ENCODE measurements at places on chromosomes 3 and 15. TPM values are rescaled to one million over a fixed set of nuclear protein-coding genes. Genes with fewer than 3 reads are reported as not detected.

DNA sequence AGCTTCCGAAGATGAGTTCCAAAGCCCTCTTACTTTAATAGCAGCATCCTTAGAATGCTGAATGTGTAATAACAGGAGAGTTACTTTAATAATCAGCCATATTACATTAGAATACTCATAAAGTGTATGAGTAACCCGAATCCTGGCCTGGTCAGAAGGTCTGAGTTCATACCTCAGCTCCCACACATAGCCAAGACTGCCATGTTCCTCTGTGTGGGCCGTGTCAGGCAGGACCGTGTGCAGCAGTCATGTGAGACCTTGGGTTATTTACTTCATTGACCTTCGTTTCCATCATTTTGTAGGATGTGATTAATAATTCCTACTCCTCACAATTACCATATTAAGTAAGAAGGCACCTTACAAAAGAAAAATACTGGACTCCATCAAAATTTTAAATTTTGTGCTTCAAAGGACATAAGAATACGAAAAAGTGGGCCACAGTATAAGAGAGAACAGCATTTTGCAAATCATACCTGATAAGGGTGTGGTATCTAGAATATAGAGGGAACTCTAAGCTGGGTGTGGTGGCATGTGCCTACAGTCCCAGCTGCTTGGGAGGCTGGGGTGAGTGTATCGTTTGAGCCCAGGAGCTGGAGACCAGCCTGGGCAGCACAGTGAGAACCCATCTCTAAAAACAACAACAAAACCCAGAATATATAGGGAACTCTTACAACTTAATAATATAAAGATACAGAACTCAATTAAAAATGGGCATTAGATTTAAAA, 163.4 kb downstream of the ATG7 start:
- H3K4me3 ChIP-seq, result no peak overlapping the region
- no peaks in the 10 kb centered on the region for H3K27me3 ChIP-seq
- no peaks in the 10 kb centered on the region for H3K36me3 ChIP-seq

GRCh38 chr15:39092761-39093160, 488.1 kb upstream of the THBS1 start:
- H3K36me3 ChIP-seq, result no peaks in the 10 kb centered on the region
- H3K27ac ChIP-seq, result no peak overlapping the region
- DNase-seq, result no peak
- H3K4me1 ChIP-seq, result no peaks in the 10 kb centered on the region
- no peak overlapping the region for H3K4me3 ChIP-seq
- no peaks in the 10 kb centered on the region for H3K27me3 ChIP-seq

GRCh38 chr3:177523067-177523675, 325.9 kb upstream of the TBL1XR1 start:
- H3K27me3 ChIP-seq, result no peaks in the 10 kb centered on the region
- DNase-seq, result no peak
- no peak overlapping the region for H3K27ac ChIP-seq
- H3K4me3 ChIP-seq, result no peak overlapping the region
- H3K36me3 ChIP-seq, result no peaks in the 10 kb centered on the region
- H3K4me1 ChIP-seq, result peaks cover 6% of the 10 kb centered on the region

GRCh38 chr3:160928183-160928726, 172.2 kb downstream of the PPM1L start:
- no peaks in the 10 kb centered on the region for H3K4me1 ChIP-seq
- no peaks in the 10 kb centered on the region for H3K27me3 ChIP-seq
- no peak for DNase-seq
- H3K27ac ChIP-seq, result no peak overlapping the region

DNA sequence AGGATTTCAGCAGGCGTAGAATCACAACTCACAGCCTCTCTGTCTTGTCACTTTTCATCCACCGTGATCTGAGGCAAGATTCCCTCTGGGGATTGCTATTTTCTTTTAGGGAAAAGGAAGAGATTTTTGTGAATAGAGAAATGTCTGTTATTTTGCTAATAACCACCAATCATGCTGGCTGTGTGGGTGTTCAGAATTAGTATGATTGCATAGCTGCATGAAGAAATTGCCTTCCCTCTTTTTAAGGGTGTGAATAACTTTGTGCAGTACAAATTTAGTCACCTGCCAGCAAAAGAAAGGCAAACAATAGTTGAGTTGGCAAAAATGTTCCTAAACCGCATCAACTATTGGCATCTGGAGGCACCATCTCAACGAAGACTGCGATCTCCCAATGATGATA, 60.8 kb downstream of the KAT2B start:
- DNase-seq, result no peak
- no peak overlapping the region for H3K4me3 ChIP-seq

- H3K27me3 ChIP-seq, result no peaks in the 10 kb centered on the region
- no peak overlapping the region for H3K4me3 ChIP-seq
- H3K36me3 ChIP-seq, result peaks cover 59% of the 10 kb centered on the region
- H3K27ac ChIP-seq, result no peak overlapping the region
- H3K4me1 ChIP-seq, result no peaks in the 10 kb centered on the region
- DNase-seq, result no peak
These were observed 40.9 kb downstream of the SCAP start for GRCh38 chr3:47434849-47435248.

- H3K36me3 ChIP-seq, result no peaks in the 10 kb centered on the region
- no peak overlapping the region for H3K4me3 ChIP-seq
- H3K4me1 ChIP-seq, result no peaks in the 10 kb centered on the region
- DNase-seq, result no peak
These were observed 56.1 kb downstream of the VGLL3 start for GRCh38 chr3:86934851-86935250.

DNA sequence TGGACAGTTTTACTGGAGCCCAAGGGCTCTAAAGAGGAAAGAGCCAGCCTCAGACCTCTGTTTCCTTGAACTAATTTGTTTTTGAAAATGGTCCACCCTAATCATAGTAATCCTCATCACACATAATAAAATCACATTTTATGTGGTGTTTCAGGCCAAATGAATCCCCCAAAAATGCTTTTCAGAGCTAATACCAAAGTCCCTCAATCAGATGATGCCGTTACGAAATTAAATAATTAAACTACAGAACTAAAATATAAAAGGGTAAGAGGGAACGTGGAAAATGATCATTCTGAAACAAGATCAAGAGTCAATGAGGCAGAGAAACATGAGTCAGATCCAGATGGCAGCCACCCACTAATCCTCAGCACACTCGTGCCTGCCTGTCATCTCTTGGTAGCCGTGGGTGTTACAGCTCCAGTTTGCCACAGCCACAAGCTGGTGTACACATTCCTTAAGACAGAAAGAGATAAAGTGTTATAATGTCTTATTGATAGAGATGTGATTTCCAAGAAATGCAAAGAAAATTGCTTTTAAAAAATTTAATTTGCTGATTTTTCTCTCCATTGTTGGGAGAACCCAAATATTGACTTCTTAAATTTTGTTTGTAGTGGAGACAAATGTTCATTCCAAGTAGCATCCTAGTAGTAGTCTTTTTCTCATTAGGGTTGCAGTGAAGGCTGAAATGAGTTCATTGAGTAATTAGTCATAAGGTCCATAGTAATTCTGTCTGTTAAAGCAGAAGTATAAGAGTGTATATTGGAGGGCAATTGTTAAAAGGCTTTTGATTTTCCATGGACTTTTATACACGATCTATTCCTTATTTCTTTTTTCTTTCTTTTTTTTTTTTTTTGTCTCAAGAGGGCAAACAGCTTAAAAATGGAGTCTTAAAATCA, 104.2 kb downstream of the AGBL1 start:
- DNase-seq, result no peak
- no peaks in the 10 kb centered on the region for H3K36me3 ChIP-seq
- no peak overlapping the region for H3K4me3 ChIP-seq
- H3K4me1 ChIP-seq, result no peaks in the 10 kb centered on the region
- H3K27ac ChIP-seq, result no peak overlapping the region
- H3K27me3 ChIP-seq, result no peaks in the 10 kb centered on the region

GRCh38 chr15:36263666-36264065, 315.8 kb upstream of the CDIN1 start:
- no peak for DNase-seq
- no peaks in the 10 kb centered on the region for H3K36me3 ChIP-seq
- H3K4me3 ChIP-seq, result no peak overlapping the region
- H3K27me3 ChIP-seq, result no peaks in the 10 kb centered on the region
- H3K27ac ChIP-seq, result no peak overlapping the region

- peak overlapping the region; percentile 83 for H3K4me3 ChIP-seq
- peak overlapping the region; percentile 75 for H3K27ac ChIP-seq
- H3K27me3 ChIP-seq, result no peaks in the 10 kb centered on the region
- DNase-seq, result no peak
- H3K36me3 ChIP-seq, result no peaks in the 10 kb centered on the region
- peaks cover 23% of the 10 kb centered on the region for H3K4me1 ChIP-seq
These were observed 398 bp upstream of the RAB7A start for GRCh38 chr3:128725547-128726022.

Gene OXTR
- 0.14 TPM for total RNA-seq

Gene ISG20
- total RNA-seq, result 137 TPM
